ENCODE measurements at places on chromosomes 11 and 22.

GRCh38 chr11:114883472-114883871 is 205.1 kb downstream of the NXPE2 start:
- no peak for DNase-seq

GRCh38 chr11:34585735-34586487 is 35.0 kb upstream of the EHF start:
- peak; percentile 86 for DNase-seq

DNA sequence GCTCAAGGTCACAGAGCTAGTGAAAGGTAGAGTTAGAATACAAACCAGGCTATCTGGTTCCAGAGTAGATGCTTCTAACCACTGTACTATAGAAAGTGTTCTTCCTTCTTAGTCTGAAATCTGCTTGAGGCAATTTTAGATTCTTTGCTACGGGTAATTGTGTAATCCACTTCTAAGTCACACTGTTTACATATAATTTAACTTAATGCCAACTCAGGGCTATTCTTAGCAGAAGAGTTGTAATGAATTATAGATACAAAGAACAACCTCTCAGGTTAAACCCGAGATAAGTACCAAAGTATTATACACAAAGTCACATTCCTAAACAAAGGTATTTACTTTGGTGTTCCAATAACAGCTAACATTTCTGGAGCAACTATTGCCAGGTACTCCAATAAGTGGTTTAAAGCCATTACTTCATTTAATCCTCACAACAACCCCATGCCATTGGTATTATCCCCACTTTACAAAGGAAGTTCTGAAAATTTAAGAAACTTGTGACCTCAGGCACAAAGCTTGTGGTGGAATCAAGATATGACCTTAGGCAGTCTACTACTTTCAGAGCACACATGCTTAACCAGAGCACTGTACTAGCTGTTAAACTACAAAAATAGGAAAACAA is 31.1 kb upstream of the DDI1 start:
- DNase-seq = no peak

DNA sequence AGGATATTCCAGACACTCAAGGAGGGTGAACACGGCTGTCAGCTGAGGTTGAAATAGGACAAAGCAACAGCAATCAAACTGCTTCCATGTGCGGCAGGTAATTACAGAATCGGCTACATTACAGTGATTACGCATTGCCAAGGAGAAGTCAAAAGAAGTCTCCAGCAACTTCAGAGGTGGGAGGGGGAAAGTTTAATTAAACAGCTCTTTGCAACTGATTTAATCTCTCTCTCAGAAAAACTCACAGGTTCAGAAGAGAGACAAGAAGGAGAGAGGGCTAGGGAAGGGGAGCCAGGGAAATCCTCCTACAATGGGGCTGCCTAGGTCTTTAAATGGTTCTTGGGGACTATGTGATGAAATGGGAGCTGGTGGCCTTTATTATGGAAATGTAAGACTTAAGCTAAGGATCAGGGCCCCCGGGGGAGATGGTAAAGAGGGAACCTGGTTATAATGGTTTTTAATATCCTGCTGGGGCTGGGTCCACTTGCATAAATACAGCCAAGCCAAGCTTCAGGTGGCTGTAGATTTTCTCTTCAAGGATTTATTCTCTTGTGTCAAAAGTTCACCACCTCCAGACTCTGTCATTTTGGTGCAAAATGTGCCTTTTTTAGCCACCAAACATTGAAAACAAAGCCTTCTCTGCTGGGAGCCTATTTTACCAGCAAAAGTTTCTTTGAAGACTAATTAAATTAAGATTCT is 354.7 kb upstream of the NARS2 start:
- DNase-seq = no peak

Measured in stomach (tissue), 19 donors.